ENCODE measurements at places on chromosomes 6 and 20.

GRCh38 chr6:132247381-132248159, 153.7 kb downstream of the MOXD1 start:
- no peak for DNase-seq

DNA sequence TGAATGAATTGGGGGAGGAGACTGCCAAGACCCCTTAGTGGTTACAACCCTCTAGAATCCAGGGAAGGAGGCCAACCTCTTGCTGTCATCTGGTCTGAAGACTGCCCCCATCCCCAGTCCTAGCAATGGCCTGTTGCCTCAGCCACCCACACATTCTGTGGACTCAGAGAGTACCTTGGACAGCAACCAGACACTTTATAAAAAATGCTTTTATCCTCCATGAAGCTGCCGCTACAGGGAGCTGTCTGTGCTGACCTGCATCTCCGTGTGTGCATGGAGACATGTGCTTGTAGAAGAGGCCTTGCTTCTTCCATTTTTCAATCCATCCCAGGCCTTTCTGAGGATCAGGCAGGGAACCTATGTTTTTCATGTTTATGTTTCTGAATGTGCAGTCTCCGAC, 15.2 kb downstream of the CDH22 start:
- DNase-seq = no peak

DNA sequence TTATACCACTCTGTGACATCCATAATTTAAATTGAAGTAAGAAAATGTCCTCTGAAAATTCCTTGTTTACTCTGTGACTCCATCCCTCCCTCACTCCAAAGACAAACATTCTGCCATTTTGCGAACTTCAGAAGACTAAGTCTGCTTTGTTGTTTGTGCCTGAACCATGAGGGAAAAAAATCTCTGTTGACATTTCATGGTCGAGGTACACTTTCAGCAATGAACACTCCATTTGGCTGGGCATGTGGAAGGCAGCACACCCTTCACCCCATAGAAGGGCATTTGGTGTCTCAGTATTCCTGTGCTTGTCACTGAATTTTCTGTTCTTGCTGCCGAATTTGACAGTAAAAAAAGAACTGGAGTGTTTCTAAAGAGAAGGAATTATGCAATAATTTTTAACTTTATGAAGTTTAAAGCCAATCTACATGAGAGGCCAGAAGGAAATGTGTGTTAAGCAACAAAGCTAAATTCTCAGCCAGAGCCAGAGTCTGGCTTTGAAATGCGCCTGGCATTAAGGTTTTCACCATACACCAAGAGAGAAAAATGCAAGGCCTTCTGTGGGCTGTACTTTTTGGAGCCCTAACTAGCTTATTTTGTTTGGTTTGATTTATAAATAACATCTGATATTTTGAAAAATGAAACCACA, 4.7 kb upstream of the PBOV1 start:
- DNase-seq = no peak

- no peak for DNase-seq
These were observed 761.1 kb upstream of the MMS22L start for GRCh38 chr6:98044151-98044561.

- DNase-seq = no peak
These were observed 433.7 kb upstream of the CHD6 start for GRCh38 chr20:42051921-42052320.

- DNase-seq = no peak
These were observed 616 bp downstream of the CHMP4B start for GRCh38 chr20:33811776-33812151.

DNA sequence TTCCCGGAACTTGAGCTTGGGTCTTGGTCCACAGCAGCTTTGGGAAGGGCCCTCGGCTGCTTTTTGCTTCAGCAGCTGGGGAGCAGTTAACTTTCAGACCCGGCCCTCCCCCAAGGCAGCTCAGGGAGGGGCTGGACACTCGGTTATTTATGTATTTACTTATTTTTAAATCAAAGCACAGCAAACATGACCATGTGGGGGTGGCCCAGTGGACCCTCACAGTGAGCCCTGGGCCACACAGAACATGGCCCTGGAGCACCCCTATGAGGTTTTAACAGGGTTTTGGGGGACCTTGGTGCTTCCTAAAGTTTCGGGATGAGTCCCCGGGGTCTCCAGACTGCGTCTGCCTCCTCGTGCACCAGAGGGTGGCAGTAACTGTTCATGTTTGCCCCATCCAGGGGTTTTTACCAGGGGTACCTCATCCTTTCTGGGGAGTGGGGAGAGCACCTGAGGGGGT, 26.6 kb upstream of the NPBWR2 start:
- DNase-seq = no peak

DNA sequence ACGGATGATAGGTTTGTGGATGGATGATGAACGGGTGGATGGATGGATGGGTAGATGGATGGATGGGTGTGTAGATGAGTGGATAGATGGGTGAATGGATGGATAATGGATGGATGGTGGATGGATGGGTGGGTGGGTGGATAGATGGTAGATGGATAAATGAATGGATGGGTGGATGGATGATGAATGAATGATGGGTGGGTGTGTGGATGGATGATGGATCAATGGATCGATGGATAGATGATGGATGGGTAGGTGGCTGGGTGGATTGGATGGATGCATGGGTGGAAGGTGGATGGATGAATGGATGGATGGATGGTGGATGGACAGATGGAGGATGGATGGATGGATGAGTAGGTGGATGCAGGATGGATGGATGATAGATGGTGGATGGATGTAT, 394.1 kb downstream of the TAF4 start:
- DNase-seq = no peak
